Fibroblast of upper back skin (primary cell): ENCODE measurements at places on chromosomes 1 and 21.

GRCh38 chr1:162498496-162498810 lies 835 bp downstream of the UHMK1 start:
- no peak for DNase-seq

DNA sequence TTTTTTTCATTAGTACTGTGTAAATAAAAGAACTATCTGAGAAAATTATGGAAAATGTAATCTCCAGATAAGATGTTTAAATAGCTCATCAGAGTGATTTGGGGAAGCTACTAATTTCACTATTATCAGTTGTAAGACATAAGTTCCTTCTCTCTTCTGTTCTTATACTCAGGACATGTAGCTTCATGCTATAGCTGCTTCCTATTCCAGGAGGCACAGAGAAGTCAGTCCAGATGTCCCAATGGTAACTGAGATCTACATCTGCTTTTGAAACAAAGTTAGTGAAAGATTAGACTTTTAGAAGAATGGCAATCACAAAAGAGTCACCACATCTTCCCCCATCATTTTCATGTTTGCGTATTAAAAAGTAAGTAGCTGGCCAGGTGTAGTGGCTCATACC lies 5.6 kb downstream of the MAP3K21 start:
- no peak for DNase-seq

GRCh38 chr1:59480188-59480888 lies 183.4 kb downstream of the FGGY start:
- DNase-seq = no peak

GRCh38 chr21:16870103-16870502 lies 642.7 kb upstream of the CXADR start:
- DNase-seq = peak; percentile 18

GRCh38 chr1:88982055-88982454 lies 10.4 kb downstream of the KYAT3 start:
- peak; percentile 28 for DNase-seq

- DNase-seq = no peak
Observed at GRCh38 chr1:234884701-234885100, 243.9 kb downstream of the TOMM20 start.

GRCh38 chr1:184507165-184507564 lies 120.3 kb downstream of the C1orf21 start:
- DNase-seq = no peak

GRCh38 chr21:44865561-44866280 lies 7.8 kb downstream of the PTTG1IP start:
- no peak for DNase-seq

DNA sequence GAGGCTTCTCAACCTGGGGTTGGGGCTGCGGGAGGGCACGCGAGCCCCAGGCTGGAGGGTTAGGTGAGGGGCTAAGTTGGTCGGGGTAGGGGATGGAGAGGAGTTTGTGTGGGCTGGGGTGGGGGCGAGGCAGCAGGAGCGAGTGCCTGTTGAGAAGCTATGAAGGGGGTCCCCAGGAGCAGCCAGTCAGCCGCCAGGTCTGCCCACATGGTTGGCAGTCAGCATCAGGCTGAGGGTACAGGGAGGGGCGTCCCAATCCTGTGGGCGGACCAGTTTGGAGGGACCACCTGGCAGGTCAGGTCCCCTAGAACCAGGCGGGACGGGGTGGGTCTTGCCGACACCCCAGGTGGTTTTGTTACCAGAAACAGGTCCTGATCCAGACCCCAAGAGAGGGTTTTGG lies 400 bp upstream of the TRIM17 start:
- no peak for DNase-seq

GRCh38 chr1:187409341-187409740 lies 580.6 kb downstream of the PLA2G4A start:
- no peak for DNase-seq

DNA sequence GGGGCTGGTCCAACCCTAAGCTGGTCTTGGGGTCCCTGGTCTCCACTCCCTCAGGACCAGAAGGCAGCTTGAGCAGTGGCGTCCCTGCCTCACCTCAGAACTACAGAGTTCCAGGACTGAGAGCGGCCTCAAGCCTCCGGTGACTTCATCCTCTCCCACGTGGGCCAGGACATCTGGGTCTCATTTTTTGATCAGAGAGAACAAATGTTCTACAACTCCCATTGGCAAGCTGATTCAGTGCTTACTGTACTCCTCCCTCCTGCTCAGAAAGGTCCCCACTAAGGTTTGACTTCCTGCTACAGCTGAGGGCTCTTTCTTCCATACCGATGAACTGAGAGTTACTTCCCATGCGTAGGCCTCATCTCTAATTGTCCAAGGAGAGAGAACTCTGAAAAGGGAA lies 78.5 kb downstream of the PLXNA2 start:
- DNase-seq = peak; percentile 87

DNA sequence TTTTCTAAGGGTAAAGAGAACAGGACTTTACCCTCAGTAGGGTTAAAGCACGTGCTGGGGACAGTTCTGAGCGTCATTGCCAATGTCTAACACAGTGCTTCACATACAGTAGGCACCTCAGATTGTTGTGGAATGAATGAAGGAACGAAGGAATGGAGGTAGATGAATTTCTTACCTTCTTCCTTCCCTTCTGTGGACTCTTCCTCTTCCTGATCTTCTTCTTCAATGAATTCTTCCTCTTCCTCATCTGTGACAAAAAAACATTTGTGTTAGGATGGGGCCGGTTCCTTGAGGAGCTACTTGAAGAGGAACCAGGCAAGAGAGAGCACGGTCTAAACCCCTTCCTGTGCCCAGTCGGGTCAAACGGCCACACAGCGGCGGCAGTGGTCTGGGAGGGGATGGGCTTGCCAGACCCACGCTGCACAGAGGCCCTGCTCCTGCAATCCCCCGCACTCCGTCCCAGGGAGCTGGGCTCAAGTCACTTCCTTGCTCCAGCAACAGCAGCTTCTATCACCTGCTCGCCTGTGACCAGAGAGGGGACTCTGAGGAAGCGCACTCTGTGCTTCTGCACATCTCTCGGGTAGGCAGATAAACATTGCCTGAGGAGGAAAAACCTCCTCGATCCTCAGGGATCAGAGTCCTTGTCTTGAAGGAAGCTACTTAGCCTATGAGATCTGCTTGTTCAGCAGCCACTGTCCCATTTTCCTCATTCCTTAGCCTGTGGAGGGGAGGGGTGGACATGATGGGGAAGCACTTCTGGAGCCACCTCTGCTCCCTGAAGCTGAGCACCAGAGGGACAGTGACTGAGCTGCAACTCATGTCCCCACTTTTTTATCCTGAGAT lies 8.0 kb upstream of the SLC30A2 start:
- no peak for DNase-seq

- no peak for DNase-seq
Observed at GRCh38 chr1:43585557-43585956, 54.9 kb downstream of the PTPRF start.

GRCh38 chr1:33429856-33430691 lies 821 bp downstream of the PHC2 start:
- DNase-seq = no peak

- no peak for DNase-seq
Observed at GRCh38 chr1:196590959-196591358, 17.3 kb downstream of the KCNT2 start.

DNA sequence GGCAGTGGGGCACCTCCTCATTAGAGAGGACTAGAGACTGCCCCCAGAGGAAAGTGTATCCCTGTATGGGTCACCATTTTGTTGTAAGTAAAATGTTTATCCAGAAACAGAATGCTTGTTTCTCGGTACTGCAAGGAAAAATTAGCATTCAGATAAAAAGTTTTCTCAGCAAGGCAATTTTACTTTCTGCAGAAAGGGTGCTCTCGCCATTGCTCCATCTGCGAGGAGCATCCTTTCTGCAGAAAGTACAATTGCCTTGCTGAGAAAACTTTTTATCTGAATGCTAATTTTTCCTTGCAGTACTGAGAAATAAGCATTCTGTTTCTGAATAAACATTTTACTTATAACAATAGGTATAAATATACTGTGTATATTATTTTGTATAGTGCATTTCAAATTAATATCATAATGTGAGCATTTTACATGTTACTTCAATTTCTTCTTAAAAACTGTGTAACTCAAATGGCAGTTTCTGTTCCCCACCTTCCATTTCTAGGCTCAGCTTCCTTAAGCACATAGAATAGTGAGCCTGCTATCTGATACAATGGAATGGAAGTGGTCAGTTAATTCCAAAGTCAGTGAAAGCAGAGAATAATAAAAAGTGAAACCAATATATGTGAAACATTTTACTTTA lies 76.5 kb upstream of the DESI2 start:
- no peak for DNase-seq

DNA sequence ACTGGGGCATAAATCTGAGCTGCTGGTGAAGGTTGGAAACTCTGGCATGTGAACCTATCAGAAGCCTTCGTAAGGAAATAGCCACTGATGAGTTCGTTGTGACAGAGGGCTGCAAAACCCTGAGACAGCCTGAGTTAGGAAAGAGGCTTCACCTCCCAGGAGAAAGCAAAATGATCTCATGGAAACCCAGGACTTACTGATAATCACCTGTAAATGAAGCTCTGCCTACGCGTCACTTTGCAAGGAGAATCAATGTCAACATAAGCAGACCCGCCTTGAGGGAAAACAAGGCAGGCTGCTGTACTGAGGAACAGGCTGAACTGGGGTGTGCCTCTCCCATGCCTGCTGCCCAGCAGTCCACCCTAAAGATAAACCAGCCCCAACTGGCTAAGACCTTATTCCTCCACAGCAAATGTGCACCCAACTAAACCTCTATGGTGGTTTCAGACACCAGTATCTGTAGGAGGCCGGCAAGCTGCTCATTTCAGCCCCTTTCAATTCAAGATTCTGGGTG lies 46.8 kb upstream of the SLC44A3 start:
- no peak for DNase-seq

GRCh38 chr1:209187589-209187988 lies 395.9 kb upstream of the CAMK1G start:
- no peak for DNase-seq

DNA sequence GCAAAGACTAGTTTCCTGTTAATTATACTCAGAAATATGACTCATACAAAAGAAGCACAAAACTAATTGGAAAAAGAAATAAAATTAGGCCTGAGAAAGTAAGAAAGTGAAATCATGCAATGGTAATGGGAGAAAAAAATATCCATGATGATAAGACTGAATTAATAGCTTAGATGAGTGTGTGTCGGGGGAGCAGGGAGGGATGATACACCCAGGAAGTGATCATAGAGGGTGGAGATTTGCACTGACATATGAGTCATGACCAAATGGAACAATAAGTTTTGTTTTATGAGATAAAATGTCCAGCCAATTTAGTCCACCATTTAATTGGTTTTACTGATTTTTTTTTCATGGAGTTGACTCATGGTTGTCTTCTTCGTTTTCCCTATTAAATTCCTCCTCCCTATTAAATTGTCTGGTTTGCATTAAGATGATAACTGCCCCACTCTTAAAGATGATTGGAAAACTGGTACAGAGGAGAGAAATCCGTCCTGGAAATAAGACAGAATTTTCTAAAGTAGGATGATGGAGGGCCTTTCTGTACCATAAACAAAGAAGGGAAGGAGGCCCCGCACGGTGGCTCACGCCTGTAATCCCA lies 111.7 kb upstream of the KCNJ6 start:
- peak; percentile 41 for DNase-seq
